ENCODE measurements at places on chromosomes 11 and 22. TPM values are rescaled to one million over a fixed set of nuclear protein-coding genes. Genes with fewer than 3 reads are reported as not detected.
A peak's percentile ranks its signal among the peaks of the same experiment; 100 is the strongest.

GRCh38 chr11:80815752-80816453, 1375.1 kb upstream of the TENM4 start:
- no peaks in the 10 kb centered on the region for H3K4me1 ChIP-seq
- H3K27ac ChIP-seq, result no peak overlapping the region
- no peaks in the 10 kb centered on the region for H3K27me3 ChIP-seq
- DNase-seq, result no peak
- H3K36me3 ChIP-seq, result no peaks in the 10 kb centered on the region

Gene JHY
- 9.0 TPM for total RNA-seq

DNA sequence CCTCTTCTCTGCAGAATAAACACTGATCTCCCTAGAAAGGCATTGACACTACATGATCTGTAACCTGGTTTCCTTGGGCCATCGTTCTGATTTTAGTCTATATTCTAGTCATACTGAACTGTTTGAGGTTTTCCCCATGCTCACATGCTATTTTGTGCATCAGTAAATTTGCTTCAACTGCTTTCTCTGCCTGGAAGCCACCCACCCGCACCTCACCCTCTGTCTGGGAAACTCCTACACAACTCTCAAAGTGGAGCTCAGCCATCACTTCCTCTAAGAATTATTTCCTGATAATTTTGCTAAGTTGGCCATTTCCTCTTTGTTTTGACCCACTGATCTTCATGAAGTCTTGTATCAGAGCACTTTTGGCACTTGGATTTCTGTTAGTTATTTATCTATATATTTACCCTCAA, 36.1 kb downstream of the MMP20 start:
- H3K36me3 ChIP-seq, result no peaks in the 10 kb centered on the region
- H3K4me1 ChIP-seq, result no peaks in the 10 kb centered on the region
- H3K27me3 ChIP-seq, result no peaks in the 10 kb centered on the region
- DNase-seq, result no peak
- no peak overlapping the region for H3K27ac ChIP-seq
- H3K4me3 ChIP-seq, result no peak overlapping the region

DNA sequence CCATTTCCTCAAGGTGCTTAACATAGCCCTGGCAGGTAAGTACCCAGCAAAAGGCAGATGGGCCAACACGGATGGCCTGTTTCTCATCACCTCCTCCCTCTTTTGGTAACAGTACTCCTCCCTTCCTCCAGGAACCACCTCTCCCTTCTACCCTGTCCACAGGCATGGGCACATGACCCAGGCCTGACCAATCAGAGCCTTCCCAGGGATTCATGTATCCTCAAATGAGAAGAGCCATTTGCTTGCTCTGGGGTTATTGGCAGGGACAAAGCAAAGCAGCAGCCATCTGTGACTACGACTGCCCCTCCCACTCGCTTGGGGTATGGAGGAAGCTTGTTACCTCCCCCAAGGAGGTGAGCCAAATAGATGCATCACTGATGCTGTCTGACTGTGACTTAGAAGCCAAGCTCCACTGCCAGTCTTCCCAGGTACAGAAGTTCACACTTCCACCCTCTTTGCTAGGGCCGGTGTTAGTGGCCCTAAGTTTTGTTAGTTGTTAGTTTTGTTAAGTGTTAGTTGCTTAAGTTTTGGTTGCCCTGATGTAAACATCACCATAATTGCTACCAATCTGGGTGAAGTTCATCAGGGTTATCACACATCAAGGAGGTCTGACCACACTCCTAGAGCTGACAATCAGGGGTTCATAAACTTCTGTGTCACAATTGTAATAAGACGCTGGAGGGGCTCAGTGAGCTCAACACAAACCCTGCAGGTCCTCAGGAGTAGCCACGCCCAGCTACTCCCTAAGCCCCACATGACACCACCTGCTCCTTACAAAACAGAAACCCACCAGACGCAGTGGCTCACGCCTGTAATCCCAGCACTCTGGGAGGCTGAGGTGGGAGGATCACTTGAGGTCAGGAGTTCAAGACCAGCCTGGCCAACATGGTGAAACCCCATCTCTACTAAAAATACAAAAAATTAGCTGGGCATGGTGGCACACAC, 57.3 kb downstream of the ARFGAP3 start:
- no peak for DNase-seq
- H3K4me3 ChIP-seq, result no peak overlapping the region
- H3K4me1 ChIP-seq, result no peaks in the 10 kb centered on the region
- H3K27me3 ChIP-seq, result no peaks in the 10 kb centered on the region
- no peak overlapping the region for H3K27ac ChIP-seq

Gene KCNE3
- total RNA-seq, result 13.7 TPM

Gene TTC28
- total RNA-seq, result 62.8 TPM

Gene RIC3
- total RNA-seq, result 28.4 TPM

DNA sequence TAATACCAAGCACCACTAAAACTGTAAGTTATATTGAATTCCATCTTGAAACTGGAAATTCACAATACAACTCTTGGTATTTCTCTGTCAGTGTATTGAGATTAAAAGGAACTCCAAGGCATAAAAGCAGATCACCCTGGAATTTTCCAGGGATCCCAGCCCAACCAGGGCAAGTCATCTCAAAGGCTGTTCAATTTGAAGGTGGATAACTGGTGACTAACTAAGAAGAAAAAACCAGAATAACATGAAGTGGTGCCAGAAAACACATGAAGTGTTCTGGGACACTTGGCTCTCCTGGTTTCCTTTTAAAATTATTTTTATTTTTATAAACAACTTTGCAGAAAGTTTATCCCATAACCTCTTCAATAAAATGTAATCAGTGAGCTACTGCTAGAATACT, 7.8 kb upstream of the BMAL1 start:
- no peaks in the 10 kb centered on the region for H3K36me3 ChIP-seq
- DNase-seq, result no peak
- H3K27me3 ChIP-seq, result no peaks in the 10 kb centered on the region
- no peaks in the 10 kb centered on the region for H3K4me1 ChIP-seq

DNA sequence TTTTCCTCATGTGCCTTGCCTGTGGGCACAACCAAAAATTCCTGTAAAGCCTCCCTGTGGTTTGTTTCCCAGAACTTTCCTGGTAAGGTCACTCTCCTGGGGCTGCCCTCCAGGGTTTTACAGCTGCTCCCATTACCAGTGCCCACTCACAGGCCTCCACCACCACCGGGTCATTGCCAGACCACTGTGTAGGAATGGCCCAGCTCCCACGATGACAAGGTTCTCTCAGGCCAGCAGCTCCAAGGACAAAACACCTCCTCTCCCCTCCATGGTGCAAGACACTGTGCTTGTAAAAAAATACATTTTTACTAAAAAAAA, 96.1 kb upstream of the AKIP1 start:
- no peaks in the 10 kb centered on the region for H3K36me3 ChIP-seq
- DNase-seq, result no peak
- no peaks in the 10 kb centered on the region for H3K27me3 ChIP-seq
- peak overlapping the region; percentile 96 for H3K27ac ChIP-seq
- peaks cover 11% of the 10 kb centered on the region for H3K4me1 ChIP-seq
- H3K4me3 ChIP-seq, result no peak overlapping the region

DNA sequence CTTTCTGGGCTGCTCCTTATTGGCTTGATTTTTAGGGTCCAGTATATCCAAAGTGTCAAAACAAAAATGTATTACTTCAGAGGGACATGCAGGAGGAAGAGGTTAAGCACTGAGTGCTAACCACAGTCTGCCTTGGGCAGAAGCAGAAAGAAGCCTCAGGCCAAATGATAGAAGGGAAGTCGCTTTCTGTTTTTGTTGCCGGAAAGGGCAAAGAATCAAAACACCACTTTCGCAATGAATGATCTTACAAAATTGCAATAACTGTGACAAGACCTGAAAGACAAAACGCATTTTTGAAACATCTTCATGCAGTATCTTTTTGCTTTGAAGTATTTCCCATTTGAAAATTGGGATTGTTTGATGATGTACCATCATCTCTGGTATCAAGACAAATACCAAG, 70.1 kb upstream of the PICALM start:
- H3K4me1 ChIP-seq, result no peaks in the 10 kb centered on the region
- no peak for DNase-seq
- H3K4me3 ChIP-seq, result no peak overlapping the region
- no peaks in the 10 kb centered on the region for H3K36me3 ChIP-seq
- no peaks in the 10 kb centered on the region for H3K27me3 ChIP-seq

GRCh38 chr22:20559174-20559760, 51.9 kb downstream of the MED15 start:
- no peak overlapping the region for H3K27ac ChIP-seq
- H3K4me1 ChIP-seq, result peaks cover 3% of the 10 kb centered on the region
- no peaks in the 10 kb centered on the region for H3K27me3 ChIP-seq
- no peaks in the 10 kb centered on the region for H3K36me3 ChIP-seq

Gene PANX3
- not detected for total RNA-seq

Gene CSF2RB
- 3.4 TPM for total RNA-seq

DNA sequence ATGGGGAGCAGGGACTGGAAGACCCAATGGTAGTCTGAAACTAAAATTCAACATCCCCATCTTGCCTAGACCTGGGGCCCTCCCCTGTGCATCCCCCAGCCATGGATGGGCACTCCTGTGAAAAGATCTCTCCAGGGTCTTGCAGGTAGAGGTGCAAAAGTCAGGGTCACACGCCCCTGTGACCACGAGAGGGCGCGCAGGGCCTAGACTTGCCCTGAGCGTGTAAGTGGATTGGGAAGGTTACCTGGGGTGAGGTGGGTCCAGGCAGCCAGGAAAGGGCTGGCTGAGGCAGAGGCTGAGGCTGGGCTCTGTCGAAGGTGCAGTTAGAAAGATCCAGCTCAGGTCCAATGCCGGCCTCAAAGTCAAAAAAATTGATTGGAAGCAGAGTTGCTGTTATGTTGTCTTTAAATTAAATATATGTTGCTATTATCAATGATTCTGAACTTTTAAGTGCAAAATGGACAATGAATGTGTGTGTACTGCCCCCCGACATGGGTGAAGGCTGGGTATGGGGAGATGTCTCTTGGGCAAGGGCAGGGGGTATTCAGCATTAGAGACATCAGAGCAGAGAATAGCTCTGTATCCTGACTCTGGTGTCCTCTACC, 4.8 kb upstream of the POU2F3 start:
- H3K36me3 ChIP-seq, result no peaks in the 10 kb centered on the region
- no peak overlapping the region for H3K4me3 ChIP-seq
- no peak overlapping the region for H3K27ac ChIP-seq

Gene OR5B21
- total RNA-seq, result not detected

- no peak overlapping the region for H3K4me3 ChIP-seq
- DNase-seq, result no peak
- H3K27ac ChIP-seq, result no peak overlapping the region
- peaks cover 5% of the 10 kb centered on the region for H3K27me3 ChIP-seq
Measured at GRCh38 chr22:26172389-26172990, 3.2 kb downstream of the SEZ6L start.

Gene ENTHD1
- 0.14 TPM for total RNA-seq

DNA sequence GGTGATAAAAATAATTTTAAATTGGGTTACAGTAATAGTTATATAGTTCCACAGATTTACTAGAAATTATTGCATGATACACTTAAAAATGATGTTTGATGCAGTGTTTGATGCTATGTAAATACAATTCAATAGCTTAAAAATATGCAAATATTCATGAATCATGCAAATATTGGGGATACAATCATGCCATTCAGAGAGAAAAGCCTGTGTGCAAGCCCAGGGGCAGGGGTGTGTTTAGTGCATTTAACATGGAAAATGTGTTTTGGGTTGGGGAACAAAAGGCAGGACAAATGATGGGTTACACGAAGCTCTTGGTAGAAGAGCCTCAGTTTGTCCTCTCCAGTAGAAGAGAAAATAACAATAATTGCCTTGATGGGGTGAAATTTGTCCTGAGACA, 6.0 kb downstream of the TRIM22 start:
- H3K4me3 ChIP-seq, result no peak overlapping the region
- no peaks in the 10 kb centered on the region for H3K27me3 ChIP-seq
- no peaks in the 10 kb centered on the region for H3K36me3 ChIP-seq

Gene TRPM5
- total RNA-seq, result not detected

DNA sequence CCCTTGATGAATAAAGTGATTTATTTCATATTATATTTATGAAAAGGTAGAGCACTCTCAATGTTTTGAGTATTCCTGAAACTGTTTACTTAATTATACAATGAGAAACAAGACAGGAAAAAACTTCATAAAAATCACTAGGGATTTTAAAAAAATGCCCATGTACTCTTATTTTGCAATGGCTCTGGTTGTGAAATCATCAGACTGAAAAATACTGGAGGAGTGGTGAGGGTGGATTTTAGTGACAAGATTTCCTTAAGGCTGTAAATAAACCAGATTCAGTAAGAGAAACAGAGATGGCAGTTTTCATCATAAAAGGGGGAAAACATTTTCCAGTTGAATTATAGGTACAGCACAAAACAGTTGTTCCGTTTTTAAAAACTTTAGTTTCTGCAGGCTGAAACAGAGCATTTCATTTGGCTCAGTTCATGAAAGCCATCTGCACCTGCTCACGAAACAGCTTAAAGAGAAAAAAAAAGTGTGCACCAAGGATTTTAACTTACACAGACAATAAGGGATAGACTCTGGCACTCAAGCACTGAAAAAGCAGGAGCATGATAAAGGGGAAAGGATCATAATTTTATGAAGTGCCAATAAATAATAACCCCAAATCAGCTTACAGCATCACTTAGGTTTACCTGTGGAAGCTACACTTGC, 100.7 kb downstream of the MAML2 start:
- peak overlapping the region; percentile 85 for H3K27ac ChIP-seq
- H3K4me3 ChIP-seq, result no peak overlapping the region
- peaks cover 4% of the 10 kb centered on the region for H3K4me1 ChIP-seq
- no peaks in the 10 kb centered on the region for H3K36me3 ChIP-seq

DNA sequence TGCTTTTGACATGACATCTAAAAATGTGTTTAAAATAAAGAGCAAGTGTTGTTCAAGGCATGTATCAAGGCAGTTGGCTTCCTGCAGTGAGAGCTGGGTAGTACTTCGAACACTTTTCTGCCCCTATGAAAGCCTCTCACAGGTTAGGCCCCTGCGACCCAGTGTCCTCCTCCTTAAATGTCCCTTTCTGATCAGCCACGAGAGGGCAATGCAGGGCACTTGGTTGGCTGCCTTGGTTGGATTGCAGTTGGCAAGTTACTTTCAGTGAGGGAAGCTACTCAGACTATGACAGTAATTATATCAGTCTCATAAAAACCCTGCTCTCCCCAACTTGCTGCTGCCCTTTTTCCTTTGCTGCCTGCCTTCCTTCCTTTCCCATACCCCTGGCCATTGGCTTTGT, 743.8 kb downstream of the NTM start:
- no peaks in the 10 kb centered on the region for H3K27me3 ChIP-seq
- H3K4me1 ChIP-seq, result no peaks in the 10 kb centered on the region
- H3K4me3 ChIP-seq, result no peak overlapping the region
- H3K36me3 ChIP-seq, result no peaks in the 10 kb centered on the region
- H3K27ac ChIP-seq, result no peak overlapping the region

Gene ANGPTL5
- total RNA-seq, result 0.24 TPM

Gene NCF4
- 21.2 TPM for total RNA-seq

Gene PGR
- 85.0 TPM for total RNA-seq

Gene FAM181B
- 5.7 TPM for total RNA-seq

GRCh38 chr11:31796499-31797189, 14.5 kb downstream of the PAX6 start:
- H3K27ac ChIP-seq, result no peak overlapping the region
- DNase-seq, result no peak
- H3K27me3 ChIP-seq, result peaks cover 8% of the 10 kb centered on the region
- no peaks in the 10 kb centered on the region for H3K36me3 ChIP-seq

Gene SYTL2
- 33.0 TPM for total RNA-seq

Data from uterus (tissue), 4 donors.